ENCODE measurements at places on chromosomes 2 and 18.
A peak's percentile ranks its signal among the peaks of the same experiment; 100 is the strongest.

GRCh38 chr2:216666461-216667233, 28.7 kb downstream of the IGFBP5 start:
- DNase-seq, result peak; percentile 71

- no peak for DNase-seq
Observed at GRCh38 chr2:43123028-43123427, 103.4 kb downstream of the ZFP36L2 start.

DNA sequence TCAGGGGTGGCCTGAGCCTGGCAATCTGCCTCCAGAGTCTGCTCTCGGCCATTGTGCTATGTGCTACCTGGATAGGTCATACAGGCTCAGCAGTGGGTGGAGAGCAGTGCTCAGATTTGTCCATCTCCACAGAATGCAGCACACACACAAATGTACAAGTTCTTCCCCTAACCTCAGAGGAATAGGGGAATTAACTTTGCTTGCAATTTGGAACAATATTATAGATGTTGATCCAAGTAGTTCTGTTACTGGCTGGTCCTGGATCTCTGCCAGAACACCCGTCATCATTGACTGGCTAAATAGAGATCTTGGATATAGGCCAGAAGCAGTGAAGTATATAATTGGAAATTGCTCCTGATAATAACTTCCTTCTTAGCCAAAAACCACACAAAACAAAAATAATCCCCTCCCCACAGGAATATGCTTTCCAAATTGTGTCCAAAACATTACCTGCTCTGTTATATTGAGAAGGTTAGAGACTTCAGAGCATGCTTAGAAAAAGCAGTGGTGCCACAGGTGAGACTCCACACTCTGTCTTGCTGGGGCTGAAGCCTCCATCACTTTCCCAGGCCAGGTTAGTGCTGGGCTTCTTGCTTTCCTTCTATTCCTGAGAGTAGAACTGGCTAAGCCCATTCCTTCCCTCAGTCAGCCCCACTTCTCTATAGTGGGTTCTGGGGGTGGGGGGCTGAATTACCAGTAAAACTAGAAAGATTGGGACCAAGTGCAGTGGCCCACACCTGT, 38.8 kb downstream of the NCAPH start:
- no peak for DNase-seq

DNA sequence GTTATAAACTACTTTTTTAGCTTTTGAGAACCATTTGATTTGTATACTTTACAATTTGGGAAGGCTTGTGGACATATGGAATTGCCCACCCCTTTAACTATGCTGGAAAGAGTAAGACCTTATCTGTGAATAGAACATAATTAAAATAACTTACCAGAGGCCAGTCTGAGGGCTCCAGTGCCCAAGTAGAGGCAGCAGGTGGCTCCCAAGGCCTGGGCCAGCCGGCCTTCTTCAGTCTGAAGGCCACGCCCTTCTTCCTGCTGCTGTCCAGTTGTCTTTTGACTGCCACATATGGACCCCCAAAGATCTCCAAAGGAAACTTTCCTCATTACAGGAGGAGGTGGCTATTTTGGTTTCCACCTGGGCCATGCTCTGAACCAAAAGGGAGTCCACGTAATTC, 12.0 kb upstream of the IL18RAP start:
- no peak for DNase-seq

- DNase-seq, result no peak
Observed at GRCh38 chr2:170818752-170819470, 2.2 kb downstream of the GAD1 start.

DNA sequence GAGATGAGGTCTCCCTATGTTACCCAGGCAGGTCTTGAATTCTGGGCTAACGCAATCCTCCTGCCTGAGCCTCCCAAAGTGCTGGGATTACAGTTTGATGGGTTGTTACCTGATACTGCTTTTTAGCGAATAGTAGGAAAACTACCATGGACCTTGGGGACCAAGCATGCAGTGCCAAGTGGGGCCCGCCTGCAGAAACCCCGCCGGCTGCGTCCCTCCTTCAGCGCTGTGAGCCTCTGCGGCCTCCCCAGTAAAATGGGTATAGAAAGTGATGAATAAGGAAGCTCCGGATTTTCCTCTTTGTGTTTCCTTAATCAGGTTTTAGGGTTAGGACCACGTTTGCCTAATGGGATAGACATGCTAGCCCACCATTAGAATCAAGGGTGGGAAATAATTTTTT, 30.4 kb downstream of the RAMP1 start:
- DNase-seq, result no peak

DNA sequence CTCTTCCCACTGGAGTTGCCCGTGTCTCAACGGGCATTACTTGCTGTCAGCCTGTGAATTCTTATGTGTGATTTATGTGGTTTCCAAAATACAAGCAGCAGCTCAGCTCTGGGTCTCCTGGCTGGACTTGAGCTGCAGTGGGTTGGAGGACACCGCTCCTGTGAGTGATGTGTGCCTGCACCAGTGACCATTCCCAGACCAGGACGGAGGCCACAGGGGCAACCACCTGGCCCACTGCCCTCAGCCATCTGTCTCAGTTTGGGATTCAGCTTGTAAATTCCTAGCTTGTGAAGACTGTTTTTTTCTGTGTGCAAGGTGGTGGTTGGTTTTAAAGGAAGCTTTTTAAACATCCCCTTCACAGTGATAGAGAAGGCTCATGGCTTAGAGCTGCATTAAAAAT, 261.0 kb downstream of the BCL2 start:
- DNase-seq, result no peak

DNA sequence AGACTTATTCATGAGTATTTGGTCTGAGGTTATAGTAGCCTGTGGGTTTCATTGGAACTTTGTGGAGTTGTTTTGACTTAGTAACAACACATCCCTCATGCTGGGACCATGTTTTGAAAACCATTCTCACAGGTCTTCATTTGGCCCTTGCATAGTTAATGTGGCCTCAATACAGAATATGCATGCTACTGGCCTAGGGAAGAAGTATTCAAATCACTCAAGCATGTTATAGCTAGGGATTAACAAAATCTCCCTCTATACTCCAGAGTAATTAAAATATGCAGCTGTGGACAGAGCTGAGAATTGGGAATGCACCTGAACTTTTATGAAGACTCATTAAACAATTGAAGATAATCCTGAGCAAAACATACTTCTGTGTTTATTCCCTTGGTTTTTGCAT, 325.5 kb upstream of the CHAC2 start:
- DNase-seq, result no peak

DNA sequence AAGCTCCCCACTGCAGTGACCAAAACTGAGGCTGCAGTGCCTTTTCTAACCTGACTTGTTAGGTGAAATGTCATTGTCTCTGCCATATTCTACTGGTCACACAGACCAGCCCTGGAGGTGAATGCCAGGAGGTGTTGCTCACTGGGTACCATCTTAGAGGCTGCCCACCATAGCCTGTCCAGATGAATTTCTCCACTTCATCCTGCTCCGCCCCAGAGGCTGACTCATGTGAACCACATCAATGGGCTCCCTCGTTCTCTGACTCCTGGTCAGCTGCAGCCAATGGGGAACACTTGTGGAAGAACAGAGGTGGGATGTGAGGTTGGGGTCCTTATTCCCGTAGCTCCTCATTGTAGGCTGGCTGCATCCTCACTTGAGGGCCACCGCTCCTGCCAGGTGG, 3.4 kb upstream of the NARS1 start:
- DNase-seq, result peak; percentile 27

DNA sequence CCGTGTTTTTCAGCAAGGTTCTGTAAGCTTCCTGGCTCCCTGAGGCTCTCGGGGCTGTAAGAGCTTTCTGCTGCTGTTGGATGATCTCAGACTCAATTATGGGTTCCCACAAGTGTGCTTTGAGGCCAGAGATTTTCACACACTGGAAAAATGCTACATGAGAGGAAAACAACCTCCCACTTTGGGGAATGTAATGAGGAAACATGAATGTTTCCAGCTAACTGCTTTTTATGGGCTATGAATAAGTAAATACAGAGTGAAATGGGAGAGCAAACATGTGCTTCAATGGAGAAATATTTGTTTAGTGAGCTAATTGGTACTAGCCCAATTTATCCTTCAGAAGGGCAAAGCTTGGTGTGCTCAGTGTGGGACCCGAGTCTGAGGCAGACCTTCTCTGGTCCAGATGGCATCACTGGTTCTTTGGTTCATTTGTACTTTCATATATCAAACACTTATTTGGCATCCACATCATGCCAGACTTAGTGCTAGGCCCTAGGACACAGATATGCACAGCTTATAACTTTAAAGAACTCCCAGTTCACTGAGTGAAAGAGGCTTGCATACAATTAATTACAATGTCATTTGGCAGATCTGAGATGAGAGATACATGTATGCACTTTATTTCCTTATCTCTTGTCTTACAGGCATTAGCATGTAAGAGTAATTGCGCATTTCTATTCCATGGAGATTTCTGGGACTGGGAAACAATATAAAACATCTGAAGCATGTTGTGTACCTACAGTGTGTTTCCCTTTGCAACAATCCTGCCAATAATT, 248.8 kb downstream of the RDH14 start:
- no peak for DNase-seq

- DNase-seq, result no peak
Observed at GRCh38 chr2:152620208-152620607, 97.1 kb downstream of the PRPF40A start.

DNA sequence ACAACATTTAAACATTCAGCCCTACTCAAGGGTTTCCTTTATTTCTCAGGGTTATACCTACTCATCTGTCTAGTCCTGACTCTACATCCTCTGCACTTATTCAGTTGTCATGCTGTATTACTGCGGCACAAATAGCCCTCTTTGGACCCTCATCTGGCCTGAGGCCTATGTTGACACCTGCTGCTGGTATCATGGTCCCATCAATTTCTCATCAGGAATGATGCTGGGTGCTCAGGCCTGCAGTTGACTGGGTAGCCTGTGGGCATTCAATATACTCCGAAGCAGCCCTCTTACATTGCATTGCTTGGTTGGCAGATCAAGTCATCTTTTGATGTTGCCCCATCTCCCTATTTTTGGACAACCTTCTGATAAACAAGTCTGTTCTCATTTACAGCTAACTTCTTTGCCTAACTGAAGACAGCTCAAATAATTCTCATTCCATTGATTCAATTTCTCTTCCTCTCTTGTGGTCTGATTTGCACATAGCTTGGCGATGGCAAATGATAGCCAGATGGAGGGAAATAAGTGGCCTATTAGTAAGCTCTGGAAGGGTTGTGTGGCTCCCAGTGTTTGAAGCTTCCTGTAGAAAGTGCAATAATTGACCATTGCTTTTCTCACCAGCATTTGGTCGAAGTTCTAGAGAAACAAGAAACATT, 19.1 kb upstream of the MC4R start:
- DNase-seq, result no peak

- no peak for DNase-seq
Observed at GRCh38 chr2:83901317-83901716, 557.8 kb downstream of the SUCLG1 start.

DNA sequence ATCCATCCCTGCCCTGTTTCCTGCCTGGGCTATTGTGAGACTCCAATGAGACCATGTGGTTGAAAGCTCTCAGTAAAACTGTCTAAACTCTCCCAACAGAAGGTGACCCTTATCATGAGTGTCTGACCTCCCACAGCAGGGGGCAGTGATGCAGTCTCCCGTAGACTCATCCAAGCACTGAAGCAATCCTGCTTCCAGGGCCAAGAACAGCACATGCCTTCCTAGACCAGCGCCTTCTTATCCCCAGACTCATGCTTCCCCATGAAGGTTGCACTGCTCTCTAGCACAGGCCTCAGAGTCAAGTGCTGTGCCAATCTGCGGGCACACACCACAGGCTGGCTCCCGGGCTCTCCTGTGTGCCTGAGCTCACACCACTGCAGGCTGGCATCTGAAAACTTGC, 112.3 kb downstream of the TNS1 start:
- no peak for DNase-seq

DNA sequence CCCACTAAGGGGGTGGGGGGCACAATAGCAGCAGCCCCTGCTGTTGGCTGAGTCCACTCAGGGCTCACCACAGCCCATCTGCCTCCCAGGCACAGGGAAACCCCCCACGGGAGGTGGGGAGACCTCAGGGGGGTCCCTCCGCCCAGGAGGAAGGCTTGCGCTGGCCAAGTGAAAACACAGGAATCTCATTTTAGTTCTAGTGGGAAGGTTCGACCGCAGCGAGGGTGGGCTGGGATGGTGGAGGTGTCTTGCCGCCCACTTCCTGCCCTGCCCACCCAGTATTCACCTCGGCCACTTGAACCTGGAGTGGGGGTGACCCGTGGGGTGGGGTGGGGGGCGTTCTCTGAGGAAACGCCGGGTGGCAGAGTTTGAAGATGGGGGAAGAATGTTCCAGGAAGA, 6.9 kb upstream of the BOK start:
- DNase-seq, result no peak

GRCh38 chr2:11993749-11994148, 247.3 kb downstream of the LPIN1 start:
- DNase-seq, result no peak

DNA sequence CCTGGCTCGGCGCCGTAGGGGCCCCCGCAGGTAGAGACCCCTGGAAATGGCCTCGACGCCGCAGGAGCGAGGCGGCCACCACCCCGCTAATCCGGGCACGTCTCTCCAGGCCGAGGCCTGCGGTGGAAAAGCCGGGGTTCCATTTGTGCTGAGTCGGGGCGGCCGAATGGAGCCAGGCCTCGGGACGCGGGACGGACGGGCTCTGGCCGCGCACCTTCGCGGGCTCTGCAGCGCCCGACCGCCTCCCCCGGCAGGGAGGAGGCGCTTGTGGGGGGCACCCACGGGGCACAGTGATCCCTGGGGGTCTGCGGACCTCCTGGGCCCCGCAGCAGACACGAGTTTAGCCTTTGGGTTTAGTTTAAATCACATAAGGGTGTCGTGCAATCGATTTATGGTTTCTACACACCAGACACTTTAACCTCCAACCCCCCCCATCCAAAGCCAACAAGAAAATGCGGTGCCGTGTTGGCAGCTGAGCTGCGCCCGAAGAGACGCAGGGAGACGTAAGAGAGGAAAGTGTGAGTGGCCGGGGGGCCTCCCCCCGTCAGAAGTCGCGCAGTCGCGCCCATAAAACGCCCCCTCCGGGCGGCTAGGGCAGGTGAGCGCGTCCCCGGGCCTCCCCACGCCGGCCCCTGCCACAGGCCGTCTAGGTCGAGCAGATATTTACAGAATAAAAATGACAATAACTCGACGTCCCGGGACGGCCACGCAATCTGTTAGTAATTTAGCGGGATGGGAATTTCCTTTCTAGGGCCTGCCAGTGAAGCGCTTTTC, 1.0 kb upstream of the NFATC1 start:
- DNase-seq, result peak; percentile 83

DNA sequence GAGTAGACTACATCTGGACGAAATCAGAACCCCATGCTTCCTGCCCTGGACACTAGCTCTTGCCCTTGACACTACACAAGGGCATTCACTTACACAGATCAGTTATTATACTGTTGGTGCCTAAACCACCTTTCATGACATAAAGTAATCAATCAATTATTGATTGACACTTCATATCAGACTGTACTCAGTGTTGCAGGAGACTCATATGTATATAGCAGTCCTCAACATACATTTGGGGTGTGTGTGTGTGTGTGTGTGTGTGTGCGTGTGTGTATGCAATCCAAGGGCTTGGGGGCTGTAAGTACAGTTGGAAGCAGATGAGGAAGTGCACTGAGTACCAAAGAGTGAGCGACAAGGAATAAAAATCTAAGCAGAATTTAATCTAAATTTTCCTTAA, 5.1 kb downstream of the CDH2 start:
- no peak for DNase-seq

- no peak for DNase-seq
Observed at GRCh38 chr2:79782576-79783452, 270.0 kb downstream of the CTNNA2 start.
